NCI-H187 (cell line): ENCODE measurements at places on chromosomes 5 and 9.

DNA sequence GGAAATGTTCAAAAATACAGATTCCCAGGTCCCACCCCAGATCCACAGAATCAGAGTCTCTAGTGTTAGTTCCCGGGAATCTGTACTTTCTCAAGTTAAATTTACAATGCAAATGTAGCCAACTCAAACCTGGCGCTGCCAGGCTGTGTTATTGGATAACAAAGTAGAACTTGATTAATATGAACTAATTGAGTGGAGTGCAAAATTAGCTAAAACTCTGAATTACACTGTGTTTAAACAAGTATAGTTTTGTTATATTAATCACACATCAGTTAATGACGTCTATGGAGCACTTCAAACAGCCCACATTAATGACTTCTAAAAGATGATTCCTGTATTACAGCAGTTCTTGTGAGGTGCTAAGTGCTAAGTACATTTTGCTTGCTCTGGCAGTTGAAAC lies 32.4 kb upstream of the CYFIP2 start:
- no peak for DNase-seq

- DNase-seq: peak; percentile 42
Measured at GRCh38 chr5:13480834-13481233, 463.7 kb downstream of the DNAH5 start.

DNA sequence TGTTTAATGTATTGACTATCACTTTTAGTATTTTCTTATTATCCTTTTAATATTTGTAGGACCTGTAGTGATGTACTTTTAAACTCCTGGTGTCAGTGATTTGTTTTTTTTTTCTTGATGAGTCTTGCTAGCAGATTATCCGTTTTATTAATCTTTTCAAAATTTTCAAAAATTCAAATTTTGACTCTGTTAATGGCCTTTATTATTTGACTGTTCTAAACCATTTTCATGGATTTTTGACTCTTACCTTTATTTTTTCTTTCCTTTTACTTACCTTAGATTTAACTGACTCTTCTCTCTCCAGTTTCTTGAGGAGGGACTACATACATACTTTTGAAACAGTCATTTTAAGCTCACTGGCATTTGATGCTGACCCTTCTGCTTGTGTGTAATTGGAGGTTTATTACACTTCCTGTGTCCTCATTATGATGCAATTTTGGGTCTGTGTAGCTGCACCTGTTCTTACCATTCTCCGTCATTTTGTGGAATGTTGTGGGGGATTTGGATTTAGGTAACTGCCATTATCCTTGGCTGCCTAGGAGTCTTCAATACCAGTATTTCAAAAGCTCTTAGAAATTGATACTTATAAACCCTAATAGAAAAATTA lies 32.0 kb upstream of the EXOC3 start:
- no peak for DNase-seq

GRCh38 chr9:109478051-109478563 lies 20.0 kb downstream of the PTPN3 start:
- no peak for DNase-seq

DNA sequence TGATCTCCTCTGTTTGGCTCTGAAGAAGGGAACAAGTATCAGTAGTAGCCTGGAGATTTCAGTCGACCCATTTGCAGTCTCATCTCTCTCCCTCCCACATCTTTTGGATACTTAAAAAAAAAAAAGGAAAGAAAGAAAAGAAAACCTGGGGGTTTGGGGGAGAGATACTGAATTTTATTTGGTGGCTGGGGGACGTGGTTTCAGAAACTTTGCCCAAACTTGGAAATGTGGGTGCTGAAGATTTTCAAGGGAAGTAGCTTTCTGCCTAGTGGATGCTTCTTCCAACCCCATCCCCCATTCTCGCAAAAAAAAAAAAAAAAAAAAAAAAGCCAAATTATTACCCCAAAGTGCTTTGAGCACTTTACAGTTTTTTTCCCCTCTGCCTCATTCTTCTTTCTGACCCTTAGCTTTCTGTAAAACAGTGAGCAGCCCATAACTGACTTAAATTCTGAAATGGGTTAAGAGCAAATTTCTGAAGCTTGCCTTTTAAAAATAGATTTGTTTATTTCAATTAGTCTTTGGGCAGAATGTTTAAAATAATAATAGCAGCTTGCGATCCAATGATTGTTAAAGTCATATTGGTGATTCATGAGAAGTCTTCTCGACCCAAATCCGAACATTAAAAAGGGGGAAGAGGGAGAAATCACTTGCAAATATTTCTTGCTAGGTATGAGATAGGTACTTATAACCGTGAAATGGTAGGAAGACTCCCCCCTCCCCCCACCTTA lies 894 bp downstream of the FST start:
- DNase-seq: no peak

GRCh38 chr9:93098236-93098946 lies 2.4 kb downstream of the CARD19 start:
- DNase-seq: no peak

- DNase-seq: no peak
Measured at GRCh38 chr5:167888393-167888792, 403.1 kb upstream of the WWC1 start.

GRCh38 chr9:110047955-110048402 lies 160.0 kb downstream of the C9orf152 start:
- no peak for DNase-seq
